Lung microvascular endothelial cell (primary cell): ENCODE measurements at places on chromosomes 3 and 15.

GRCh38 chr15:77048135-77048876 is 22.6 kb downstream of the TSPAN3 start:
- no peak for DNase-seq

- no peak for DNase-seq
These were observed 45.9 kb downstream of the ATP2C1 start for GRCh38 chr3:130939753-130940152.

- DNase-seq = no peak
These were observed 68.0 kb upstream of the RBMS3 start for GRCh38 chr3:29212789-29213433.

DNA sequence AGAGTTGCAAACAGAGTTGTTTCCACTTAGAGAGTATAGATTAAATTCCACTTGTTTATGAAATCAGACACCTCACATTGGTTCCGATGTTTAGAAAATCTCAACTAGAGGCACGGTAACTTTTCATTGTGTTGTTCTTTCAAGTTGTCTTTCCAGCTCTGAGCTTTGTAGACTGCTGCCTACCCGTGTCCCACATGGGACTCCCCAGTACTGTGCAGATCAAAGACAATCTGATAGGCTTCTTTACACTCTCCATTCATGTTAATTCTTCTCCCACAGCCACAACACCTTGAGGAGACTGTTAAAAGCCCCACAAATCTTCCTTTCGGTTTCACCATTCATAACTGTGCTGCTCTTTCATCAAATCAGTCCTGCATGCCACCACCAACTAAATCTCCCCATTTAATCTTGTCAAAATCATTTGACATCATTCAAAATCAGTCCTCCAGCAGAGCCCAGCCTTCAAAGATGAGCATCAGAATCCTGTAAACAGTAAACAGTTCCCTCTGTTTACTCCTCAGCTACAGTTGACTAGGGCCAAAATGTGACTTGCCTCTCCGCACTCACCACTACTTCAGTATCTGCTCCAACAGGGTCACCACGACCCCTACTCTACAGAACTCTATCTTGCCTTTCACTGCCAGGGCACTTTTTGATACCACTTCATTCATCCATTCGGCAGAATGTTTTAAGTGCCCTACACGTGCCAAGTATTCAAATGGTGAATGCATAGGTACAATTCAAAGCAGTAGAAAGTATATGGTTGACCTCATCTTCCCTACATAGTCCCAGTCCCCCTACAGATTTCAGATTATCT is 8.3 kb downstream of the ANXA2 start:
- DNase-seq = no peak

DNA sequence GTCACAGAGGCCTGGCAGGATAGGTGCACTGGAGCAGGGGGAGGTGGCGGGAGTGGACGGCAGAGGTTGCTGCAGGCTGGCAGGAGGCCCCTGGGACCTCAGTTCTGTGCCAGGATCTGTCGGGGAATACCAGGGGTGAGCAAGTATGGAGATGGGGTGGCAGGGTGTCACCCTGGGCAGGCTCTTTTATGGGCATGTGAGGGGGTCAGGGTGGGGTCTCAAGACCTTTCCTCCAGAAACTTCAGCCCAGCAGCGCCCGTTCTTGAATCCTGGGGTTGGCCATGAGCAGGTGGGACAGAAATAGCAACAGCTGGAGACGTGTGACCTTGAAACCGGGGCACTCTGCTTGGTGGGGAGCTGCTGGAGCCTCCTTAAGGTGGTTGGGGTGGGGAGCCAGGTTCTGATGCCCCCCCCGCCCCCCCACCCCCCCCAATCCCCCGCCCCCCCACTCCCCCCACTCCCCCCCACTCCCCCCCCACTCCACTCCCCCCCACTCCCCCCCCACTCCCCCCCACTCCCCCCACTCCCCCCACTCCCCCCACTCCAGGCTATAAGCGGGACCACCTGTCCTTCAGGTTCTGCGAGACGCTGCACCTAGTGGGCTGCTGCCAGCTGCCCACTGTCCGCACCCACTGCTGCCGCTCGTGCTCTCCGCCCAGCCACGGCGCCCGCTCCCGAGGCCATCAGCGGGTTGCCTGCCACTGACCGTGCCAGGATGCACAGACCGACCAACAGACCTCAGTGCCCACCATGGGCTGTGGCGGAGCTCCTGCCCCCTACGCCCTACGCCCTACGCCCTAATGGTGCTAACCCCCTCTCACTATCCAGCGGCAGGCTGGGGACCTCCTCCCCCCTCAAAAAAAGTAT is 84.9 kb downstream of the TBC1D2B start:
- no peak for DNase-seq

DNA sequence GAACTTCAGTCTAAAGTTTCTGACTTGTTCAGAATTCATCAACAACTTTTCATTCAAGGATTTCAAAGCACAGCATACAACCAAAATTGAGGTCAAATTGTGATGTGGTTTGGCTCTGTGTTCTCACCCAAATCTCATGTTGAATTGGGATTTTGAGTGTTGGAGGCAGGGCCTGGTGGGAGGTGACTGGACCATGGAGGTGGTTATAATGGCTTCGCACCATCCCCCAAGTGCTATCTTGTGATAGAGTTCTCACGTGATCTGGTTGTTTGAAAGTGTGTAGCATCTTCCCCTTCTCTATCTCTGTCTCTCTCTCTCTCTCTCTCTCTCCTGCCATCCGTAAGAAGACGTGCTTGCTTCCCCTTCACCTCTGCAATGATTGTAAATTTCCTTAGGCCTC is 19.6 kb upstream of the SUCLG2 start:
- DNase-seq = no peak

GRCh38 chr3:152266221-152266995 is 2.3 kb upstream of the MBNL1 start:
- DNase-seq = peak; percentile 95

DNA sequence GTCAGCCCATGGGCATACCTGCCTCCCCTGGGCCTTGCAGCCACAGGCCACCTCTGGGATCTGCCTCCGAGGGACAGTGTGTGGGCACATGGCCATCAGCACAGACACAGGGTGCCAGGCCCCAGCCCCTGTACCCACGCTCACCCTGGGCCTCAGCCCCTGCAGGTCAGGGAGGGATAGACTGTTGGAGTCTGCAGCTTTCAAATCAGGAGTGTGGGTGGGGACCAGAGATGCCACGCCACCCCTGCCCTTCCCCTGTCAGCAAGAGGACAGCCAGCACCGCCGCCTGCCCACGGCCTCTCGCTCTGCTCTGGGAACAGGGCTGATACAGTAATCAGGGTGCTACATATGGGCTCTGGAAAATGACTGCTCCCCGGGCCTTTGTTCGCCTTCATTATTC is 72.7 kb downstream of the DNAJB8 start:
- DNase-seq = no peak

- DNase-seq = no peak
These were observed 41.8 kb downstream of the PRR23E start for GRCh38 chr3:127234778-127235177.

DNA sequence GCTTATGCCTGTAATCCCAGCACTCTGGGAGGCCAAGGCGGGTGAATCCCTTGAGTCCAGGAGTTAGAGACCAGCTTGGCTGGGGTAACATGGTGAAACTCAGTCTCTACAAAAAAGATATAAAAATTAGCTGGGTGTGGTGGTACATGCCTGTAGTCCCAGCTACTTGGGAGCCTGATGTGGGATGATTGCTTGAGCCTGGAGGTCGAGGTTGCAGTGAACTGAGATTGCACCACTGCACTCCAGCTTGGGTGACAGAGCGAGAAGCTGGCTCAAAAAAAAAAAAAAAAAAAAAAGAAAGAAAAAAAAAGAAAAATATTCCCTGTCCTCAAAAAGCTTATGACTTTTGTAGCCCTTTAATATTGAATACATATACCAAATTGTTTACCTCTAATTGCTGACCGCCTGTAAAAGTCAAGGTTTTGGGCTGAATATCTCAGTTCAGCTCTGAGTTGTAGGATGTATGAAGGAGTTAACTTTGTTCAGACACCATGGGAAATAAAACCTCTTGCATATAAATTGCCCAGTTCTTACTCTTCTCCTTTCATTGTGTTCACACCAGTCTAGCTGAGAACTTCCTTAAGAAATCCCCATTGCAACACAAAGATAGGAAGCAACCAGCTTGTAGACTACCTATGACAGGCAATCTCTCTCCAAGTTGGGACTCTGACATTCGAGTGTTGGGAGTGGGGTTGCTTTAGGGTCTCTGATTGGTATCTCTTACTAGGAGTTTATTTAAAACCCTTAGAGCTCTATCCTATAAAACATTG is 97.6 kb upstream of the RASGRP1 start:
- no peak for DNase-seq

DNA sequence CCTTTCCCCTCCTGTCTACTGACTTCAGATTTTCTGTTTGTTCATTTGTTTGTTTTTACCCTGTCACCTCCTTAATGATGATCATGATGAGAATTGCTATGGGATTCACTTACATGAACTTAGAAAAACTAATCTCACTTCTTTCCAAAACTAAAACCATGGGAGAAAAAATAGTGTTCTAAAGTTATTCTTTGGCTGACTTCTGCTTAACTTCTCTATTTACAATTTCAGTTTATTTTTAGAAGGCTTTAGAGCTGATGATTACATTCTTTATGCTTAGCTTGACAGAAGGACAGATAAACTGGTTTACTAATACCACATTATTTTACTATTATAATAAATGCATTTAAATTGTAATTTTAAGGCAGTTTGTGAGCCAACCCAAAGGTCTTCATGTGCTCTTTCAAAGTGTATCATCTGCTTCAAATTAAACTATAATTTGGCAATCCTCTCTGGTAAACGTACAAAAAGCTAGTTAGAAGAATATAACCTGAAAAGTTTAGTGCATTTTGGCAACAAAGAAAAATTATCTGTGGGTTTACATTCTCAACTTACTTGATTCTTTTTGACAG is 676.8 kb upstream of the UBE2E2 start:
- DNase-seq = no peak

GRCh38 chr3:177448987-177449359 is 251.7 kb upstream of the TBL1XR1 start:
- DNase-seq = no peak

DNA sequence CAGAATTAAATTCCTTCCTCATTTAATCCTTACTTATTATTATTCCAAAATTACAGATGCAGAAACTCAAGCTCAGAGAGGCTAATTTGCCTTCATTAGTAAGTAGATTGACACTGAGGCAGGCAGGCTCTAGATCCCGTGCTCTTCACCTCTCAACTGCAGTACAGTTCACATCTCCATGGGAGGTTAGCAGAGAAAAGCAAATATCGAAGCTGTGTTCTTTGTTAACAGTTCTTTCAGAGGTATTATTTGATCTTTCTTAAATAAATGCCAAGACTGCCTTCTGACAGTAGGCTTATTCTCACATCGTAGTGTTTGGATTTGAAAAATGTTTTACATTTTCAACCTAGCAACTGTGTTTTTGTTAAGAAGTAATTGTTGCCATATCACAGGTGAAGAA is 15.9 kb upstream of the FAH start:
- DNase-seq = no peak

DNA sequence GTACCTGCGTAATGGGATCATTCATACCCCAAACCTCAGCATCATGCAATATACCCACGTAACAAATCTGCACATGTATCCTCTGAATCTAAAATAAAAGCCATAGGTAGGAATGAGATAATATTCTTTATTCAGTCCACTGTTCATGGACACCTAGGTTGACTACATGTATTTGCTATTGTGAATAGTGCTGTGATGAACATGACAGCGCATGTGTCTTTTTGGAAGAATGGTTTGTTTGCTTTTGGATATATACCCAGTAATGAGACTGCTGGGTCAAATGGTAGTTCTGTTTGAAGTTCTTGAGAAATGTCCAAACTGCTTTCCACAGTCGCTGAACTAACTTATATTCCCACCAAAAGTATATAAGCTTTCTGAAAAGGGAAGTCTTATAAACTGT is 117.9 kb upstream of the FAM3D start:
- no peak for DNase-seq

- DNase-seq = no peak
These were observed 224.4 kb downstream of the CHST2 start for GRCh38 chr3:143343944-143344343.

GRCh38 chr15:77818484-77819047 is 185.9 kb upstream of the LINGO1 start:
- no peak for DNase-seq

DNA sequence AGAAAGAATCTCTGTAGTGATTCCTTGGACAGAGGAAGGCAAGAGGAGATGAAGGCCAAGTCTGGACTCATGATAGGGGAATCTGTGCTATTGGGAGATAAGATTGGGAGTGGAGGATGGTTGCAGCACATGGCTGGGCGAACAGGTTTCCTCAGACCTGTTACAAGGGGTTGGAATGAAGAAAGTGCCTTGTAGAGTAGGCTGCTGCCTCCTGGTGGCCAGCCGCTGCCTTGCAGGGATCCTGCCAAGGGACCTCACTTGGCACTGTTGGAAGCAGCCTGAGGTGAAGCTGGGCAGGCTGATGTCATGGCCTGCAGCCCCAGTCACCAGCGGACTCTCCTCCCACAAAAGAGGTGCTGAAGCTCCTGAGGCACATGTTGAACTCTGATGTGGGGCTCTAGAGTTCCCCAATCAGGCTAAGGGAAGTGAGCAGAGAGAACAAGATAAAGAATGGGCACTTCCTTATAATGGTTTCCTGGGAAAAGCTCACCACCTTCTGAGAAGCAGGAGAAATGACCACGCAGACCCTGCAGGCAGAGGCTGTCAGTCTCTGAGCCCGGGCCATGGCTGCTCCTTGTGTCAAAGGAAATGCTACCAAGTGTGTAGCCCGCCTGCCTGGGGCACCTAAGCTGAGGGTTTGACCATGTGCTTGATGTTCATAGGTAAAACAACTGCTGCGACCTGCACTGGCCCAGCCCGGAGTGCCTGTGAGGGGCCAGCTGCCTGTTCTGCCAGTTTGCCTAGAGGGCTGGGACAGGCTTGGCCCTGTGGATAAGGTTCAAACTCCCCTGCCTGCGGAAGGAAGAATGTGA is 1.6 kb upstream of the TEX264 start:
- peak; percentile 84 for DNase-seq
